Stimulated activated CD8-positive, alpha-beta memory T cell treated with anti-CD3 and anti-CD28 coated beads, Interleukin-7, amount 100 ng/mL, for 48 hours (primary cell): ENCODE measurements at places on chromosomes 11 and 22.

DNA sequence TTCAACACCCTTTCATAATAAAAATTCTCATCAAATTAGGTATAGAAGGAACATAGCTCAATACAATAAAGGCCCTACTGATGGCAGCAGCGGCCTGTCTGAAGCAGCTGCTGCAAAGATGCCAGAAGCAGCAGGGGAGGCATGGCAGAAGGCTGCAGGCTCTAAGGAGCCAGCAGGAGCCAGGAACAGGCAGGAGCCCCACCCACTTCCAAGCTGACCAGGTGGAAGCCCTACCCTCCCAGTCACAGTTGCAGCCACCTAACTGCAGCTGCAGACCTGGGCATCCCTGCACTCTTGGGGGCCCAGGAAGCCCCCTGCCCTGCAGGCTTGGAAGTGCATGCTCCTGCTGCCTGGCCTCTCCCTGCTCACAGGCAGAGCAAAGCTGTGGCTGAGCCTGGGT lies 18.2 kb upstream of the OR6A2 start:
- DNase-seq, result no peak

GRCh38 chr22:35842954-35843353 lies 125.3 kb downstream of the APOL5 start:
- DNase-seq, result no peak

- DNase-seq, result no peak
These were observed 63.4 kb downstream of the NRXN2 start for GRCh38 chr11:64659417-64660144.

DNA sequence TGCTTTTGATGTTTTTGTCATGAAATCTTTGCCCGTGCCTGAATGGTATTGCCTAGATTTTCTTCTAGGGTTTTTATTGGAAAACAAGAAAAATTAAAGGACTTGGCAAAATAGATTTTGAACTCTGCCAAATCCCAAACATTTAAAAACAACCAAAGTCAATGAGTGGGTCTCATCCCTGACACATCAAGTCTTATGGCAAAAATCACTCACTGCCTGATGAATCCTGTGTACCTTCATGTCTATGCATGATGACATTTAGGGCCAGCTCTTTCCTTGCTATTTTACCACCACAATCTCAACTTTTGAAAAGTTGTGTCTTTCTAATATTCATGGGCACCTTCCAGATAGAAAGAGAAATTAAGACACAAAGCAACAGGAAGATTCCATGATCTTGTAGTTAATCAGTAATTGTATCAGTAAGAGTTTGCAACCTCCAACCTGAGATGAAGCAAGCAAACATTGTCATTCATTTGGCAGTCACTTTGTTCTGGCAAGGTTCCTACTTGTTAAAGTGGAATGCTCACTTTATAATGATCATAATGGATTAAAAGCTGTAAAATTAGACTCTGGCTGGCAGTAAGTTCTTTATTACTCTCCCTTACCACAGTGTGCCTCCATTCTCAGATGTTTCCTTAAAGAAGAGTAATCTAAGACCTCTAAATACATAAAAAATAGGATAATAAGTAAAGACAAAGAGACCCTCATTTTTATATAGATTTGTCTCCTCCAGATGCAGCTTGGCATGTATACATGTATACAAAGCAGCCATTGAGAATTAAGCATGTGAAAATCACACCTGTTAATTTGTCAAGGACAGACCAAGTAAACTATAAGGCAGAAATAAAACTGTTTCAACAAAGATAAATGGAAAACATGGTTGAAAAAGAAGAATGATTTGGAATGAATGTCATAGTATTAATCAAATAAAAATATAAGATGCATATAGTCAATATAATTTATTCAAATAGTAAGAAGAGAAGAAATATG lies 51.6 kb downstream of the ETS1 start:
- no peak for DNase-seq

DNA sequence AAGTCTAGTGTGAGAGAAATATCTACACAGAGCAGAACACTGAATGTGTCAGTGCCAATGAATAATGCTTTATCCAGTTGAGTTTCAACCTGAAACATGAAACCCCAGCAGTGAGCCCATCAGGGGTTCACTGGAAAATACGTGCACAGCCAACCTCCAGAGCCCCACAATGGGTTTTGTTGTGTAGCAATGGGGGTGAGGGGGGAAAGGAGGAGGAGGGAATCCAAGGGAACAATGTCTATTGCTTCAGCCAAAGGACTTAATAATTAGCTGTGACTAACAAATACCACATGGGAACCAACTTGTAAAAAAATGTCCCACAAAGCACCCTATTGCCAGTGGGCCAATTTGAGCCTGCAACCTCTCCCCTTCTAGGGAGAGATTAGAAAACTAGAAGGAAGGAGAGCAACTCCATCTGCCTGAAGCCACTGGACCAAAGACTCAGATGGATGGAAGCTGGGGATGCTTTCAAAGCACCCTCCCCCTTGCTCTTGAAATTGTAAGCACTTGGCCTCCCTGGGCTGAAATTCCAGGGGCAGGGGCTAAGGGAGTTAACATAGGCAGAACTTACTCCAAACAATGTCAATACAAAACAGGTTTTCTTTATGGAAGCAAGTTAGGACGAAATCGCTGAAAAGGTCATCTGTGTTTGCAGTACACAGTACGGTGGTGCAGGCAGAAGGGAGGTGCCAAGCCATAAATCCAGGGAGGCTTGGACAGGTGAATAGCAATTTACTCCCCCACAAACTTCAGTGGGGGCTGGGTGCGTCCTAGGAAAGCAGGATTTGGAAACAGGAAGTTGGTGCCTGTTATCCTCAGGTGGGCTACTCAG lies 99.8 kb downstream of the ARL14EP start:
- DNase-seq, result no peak

DNA sequence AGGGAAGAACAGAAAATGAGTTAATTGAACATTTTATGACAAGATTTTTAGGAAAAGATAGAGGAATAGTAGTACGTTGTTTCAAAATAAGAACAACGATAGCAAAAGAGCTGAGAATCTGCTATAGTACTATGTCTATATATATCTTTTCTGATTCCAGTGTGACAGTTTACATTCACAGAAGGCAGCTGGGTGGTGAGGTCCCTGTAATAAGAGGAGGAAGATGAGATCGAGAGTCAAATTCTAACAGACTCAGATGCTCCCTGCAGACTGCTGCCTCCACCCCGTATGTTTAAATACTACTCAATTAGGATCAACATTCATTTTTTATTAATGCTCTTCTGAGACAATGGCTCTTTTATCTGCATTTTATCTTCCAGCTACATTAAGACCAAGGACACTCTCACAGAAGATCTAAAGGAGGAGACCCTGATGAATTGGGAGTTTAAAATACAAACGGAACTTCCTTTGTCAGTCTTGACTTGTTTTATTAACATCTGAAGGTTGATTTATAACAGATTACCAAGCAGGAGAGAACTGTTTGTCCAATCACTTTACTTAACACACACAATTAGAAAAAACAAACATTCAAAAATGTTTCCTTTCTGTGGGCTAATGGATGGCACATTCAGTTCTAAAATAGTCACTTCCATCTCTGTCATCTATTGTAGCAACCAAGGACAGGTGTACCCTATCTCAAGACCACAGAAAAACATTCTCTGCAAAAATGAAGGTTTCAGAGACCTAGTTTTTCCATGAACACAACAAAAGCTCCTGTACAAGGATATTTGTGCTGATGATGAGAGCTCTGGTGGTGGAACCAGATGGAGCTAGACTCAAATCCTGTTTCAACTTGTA lies 240.2 kb downstream of the CADM1 start:
- DNase-seq, result no peak

GRCh38 chr11:118988280-118988679 lies 9.7 kb upstream of the CENATAC start:
- DNase-seq, result no peak

DNA sequence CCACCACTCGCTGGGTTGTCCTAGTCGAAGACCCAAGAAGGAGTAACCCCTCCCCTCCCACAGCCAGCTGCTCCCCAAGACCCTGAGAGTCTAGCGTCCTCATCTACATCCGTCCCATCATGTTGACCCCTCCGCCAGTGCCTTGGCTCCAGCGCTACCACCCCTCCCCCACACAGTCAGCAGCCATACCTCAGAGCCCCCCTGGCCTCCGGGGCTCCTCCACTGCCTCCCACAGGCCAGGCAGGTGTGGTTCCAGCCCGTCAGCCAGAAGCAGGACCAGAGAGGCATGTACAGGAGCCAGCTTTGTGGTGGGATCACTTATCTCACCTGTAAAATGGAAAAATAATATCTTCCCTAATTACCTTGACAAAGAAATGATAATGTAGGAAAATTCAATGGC lies 51.5 kb upstream of the PHF21B start:
- DNase-seq, result no peak

GRCh38 chr11:72927380-72927779 lies 113.2 kb downstream of the ATG16L2 start:
- DNase-seq, result no peak

GRCh38 chr22:37896181-37896592 lies 9.9 kb upstream of the MICALL1 start:
- peak; percentile 20 for DNase-seq

DNA sequence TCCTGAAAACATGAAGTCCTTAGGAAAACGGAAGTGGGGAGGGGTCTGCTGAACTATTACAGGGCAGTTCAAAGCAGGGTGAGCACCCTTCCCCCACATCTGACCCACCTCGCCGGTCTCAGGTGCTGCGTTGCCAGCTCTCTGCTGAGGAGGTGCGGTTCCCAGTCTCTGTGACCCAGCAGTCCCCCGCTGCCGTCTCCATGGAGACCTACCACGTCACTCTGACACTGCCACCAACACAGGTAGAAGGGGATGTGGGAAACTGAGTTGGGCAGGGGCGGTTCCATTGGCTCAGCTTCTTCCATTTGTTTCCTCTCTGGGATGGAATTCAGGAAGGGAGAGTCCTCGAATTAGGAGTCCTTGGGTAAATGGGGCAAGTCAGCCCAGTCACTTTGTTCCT lies 3.3 kb downstream of the C2CD2L start:
- no peak for DNase-seq

DNA sequence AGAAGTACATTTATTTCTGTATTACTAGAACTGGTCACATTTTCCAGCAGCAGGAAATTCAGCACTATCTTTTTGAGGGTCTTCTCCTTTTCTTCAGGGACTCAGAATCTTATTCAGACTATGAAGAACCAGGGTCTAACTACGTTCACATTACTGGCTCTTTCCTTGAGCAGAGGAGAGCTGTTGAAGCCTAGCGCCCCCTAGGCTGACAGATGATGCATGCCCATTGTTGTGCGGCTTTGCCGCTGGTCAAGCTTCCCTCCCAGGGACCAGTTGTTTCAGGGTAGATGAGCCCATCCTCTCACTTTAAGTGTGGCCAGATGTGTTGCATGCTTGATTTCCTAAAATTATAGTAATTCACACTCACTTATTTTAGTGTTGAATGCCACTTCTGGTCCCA lies 168.2 kb upstream of the PDGFD start:
- DNase-seq, result no peak

DNA sequence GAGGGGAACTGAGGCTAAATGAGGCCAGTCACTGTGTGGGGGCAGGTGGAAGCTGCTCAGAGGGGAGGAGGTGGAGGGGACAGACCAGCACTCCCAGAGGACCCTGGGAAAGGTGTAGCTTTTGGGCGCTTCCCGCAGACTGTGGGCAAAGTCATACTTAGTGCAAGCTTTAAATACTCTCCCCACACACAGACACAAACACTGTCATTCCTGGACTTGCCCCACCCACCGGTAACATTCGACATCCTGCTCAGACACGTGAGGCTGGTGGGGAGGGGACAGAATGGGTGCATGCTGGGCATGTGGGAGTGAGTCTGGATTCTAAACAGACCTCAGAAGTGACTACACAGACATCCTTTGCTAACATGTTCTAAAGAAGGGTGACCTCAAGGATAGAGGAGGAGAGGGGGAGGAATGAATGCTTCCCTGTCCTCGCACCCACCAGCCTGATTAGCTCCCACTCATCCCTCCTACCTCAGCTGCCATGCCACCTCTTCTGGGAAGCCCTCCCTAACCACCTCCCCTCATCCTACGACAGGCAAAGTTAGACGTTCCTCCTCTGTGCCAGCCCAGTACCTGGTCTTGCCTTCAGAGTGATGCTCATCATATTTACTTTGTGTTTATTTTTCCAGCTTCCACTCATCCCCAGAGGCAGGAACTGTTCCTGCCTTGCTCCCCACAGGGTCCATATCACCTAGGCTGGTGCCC lies 22.2 kb downstream of the TSKU start:
- peak; percentile 65 for DNase-seq

DNA sequence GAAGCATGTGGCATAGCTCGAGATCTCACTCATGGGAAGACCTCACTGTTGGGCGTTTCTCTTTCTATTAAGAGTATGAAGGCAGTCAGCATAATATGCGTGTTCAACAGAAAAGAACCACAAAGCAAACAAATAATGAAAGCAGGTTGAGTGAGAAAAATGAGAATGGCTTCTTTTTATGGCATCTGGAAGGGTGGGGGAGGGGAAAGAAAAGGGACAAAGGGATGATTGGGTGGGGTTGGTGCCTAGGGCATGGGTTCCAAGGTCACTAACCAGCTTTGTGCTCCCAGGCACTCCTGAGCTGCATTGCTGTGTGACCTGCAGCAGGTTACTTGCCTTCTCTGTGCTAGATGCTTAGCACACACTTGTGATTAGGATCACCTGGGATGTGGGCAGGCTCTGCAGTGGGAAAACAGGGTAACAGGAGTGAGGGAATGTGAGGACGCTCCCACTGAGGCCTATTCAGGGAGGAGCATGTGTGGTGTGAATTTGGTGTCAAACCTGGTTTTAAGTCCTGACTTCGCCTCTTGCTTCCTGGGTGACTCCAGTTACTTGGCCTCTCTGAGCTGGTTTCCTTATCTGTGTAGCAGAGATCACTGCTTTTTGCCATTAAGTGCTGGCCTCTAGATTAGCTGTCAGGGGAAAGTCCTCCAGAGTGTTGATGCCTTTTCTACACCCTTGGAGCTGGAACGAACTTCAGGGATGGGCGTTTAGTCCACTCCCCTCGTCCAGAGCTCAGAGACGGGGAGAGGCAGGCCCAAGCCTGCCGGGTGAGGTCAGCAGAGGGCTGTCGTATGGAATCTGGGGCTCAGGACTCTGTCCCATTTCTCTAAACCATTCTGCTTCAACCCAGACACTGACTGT lies 74.8 kb downstream of the KIAA1671 start:
- DNase-seq, result no peak
